Ammon's horn (tissue), 1 donor: ENCODE measurements at places on chromosomes 4 and X.
A peak's percentile ranks its signal among the peaks of the same experiment; 100 is the strongest.

DNA sequence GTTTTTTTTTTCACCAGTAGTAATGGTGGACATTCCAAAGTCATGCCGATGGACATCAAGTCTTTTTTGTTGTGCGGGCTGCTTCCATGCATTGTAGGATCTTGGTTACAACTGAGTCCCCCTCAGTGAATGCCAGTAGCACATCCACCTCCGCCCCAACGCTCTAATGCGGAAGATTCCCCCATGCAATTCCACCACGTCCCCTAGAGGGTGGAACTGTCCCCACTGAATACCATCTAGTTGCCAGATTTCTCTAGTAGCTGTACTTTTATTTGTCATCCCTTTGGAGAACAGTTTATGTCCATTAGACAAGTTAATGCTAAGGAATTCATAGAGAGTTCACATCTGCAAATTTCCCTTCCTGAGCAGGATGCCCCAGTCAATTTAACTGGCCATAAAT is 6.7 kb downstream of the SHISA3 start:
- DNase-seq: no peak

DNA sequence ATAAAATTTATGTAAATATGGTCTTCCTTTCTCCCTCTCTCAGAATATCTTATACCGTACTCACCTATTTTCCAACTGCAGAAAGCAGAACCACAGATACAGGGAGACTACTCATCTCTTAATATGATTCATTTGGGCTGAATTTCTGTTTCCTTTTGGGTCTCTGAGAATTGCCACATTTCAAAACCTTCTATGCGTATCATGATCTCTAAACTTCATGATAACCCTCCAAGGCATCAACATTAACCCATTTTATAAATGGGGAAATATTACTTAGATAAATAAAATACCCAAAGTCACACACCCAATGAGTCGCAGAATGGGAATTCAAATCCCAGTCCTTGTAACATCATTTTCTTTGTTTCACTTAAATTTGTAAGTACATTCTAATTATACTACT is 16.6 kb upstream of the PRDM8 start:
- no peak for DNase-seq

DNA sequence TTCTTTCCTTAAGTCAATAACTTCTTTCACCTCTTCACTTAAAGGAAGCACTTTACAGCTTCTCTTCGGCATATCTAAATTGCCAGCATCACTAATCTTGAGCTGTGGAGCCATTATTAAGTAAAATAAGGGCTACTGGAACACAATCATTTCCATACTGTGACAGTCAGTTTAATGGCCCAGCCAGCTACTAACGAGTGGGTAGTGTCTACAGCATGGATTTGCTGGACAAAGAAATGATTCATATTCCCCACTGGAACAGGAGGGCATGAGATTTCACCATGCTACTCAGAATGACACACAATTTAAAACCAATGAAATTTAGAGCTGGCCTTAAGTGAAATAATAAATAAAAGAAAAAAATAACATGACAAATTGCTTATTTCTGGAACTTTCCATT is 72.1 kb downstream of the DDIT4L start:
- no peak for DNase-seq

DNA sequence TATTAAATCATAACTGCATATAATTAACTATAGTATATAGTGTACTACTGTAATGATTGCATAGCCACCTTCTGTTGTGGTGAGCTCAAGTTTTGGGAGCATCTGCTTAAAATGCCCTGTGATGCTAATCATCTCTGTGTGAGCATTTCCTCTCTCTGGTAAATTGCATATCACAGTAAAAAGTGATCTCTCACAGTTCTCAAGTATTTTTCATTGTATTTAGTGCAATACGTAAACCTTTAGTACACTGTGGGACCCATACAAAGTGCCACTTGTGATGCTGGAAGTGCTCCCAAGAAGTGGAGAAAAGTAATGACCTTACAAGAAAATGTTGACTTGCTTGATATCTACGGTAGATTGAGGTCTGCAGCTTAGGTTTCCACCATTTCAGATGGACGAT is 82.0 kb downstream of the WWC2 start:
- DNase-seq: no peak

DNA sequence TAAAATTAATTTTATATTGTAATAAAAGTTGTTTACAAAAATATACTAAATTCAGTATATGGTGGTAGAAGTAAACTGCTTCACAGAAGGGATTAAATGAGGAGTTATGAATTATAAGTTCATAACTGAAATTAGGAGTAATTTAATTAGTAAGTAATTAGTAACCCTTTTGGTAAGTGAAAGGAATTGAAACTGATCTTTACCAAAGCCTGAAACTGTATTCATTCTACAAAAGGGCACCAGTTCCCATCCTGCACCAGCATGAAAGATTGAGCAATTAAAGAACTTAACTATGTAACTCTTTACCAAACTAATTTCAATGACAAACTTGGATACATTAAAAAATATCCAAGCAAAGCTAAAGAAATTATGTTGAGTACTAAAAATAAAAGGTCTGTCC is 8.2 kb downstream of the MED14 start:
- DNase-seq: no peak

DNA sequence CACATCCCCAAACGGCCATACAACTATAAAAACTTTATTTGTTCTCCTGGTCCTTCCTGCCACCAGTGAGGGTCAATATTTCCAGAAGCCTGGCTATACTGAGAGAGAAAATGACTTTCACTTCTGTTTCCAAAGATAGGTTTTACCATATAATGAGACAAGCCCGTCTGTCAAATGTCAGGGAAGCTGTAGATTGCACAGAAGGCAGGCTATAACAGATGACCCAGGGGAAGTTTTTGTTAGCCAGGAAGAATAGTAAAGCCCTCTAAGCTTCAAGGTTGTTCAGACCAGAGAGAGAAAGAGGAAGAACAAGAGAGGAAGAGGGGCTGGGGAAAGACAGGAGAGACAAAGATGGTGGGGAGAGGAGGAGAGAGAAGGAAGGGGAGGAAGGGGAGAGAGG is 217.5 kb downstream of the GBA3 start:
- no peak for DNase-seq

DNA sequence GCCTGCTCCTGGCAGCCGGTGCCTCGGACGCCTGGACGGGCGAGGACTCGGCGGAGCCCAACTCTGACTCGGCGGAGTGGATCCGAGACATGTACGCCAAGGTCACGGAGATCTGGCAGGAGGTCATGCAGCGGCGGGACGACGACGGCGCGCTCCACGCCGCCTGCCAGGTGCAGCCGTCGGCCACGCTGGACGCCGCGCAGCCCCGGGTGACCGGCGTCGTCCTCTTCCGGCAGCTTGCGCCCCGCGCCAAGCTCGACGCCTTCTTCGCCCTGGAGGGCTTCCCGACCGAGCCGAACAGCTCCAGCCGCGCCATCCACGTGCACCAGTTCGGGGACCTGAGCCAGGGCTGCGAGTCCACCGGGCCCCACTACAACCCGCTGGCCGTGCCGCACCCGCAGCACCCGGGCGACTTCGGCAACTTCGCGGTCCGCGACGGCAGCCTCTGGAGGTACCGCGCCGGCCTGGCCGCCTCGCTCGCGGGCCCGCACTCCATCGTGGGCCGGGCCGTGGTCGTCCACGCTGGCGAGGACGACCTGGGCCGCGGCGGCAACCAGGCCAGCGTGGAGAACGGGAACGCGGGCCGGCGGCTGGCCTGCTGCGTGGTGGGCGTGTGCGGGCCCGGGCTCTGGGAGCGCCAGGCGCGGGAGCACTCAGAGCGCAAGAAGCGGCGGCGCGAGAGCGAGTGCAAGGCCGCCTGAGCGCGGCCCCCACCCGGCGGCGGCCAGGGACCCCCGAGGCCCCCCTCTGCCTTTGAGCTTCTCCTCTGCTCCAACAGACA is 4.4 kb downstream of the SOD3 start:
- DNase-seq: no peak

DNA sequence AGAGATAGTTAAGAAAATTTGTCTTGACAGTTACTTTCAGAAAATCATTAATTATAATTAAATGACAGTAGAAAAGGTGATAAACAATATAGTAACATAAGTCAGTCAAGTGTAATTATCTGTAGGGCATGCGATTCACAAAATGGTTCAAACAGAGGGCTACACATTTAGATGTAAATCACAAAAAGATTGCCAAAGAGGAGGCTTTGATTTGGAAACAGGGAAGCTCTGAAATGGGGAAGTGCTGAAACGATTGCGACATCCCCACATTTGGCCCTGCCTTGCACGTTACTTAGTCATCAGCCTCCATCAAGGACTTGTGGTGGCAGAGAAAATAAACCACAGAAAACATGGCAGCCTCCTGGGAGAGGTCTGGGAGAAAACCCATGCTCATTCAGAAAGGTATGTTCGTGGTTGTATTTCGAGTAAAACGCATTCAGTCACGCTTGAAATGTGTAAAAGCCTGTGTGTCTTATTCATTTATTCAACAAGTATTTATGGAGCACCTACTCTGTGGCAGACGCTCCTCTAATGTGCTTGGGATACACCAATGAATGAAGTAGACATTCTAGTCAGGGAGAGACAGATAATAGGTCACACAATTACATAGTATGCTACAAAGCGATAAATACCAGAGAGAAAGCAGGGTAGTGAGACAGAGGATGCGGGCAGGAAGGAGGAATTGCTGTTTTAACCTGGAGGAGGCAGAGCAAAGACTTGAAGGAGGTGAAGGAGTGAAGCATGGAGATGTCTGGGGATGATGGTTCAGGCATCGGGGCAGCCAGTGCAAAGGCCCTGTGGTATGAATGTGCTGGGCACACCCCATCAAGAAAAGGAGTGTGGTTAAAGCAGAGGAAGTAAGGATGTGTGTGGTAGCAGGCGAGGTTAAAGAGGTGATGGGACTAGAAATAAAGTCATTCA is 7.8 kb downstream of the RBM47 start:
- DNase-seq: peak; percentile 65

GRCh38 chr4:40562681-40563080 is 67.0 kb downstream of the RBM47 start:
- no peak for DNase-seq

- DNase-seq: no peak
These were observed 42.5 kb downstream of the UNC5C start for GRCh38 chr4:95506264-95506663.

DNA sequence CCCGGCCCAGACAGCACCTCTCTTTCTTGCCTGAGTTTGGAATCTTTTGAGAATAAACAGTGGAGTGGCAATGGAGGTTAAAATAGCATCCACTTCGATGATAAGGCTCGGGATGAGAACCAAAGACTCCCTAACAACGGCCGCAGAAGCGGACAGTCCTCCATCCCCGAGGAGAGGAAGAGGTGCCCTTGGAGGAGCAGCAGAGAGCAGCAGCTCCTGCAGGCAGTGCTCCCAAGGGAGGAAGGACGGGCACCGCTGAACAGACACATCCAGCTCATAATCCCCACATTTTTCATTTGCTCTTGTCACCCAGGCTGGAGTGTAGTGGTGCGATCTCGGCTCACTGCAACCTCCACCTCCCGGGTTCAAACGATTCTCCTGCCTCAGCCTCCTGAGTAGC is 61.3 kb downstream of the DCTD start:
- no peak for DNase-seq

DNA sequence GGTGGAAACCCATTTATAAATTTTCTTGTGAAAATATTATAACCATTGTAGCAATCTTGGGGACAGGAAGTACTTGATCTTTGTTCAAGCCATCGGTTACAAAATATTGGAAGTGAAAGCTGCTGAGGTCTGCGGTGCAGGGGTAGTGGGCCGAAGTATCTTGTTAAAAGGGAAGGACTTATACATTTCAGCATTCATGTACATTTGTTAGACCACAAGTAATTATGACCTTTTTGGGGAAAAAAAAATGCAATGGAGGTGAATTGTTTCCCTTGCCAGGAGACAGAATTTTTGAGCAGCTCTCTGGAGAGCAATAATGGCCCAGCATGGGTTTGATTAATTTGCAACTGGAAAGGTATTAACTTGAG is 121.3 kb downstream of the EGF start:
- no peak for DNase-seq

DNA sequence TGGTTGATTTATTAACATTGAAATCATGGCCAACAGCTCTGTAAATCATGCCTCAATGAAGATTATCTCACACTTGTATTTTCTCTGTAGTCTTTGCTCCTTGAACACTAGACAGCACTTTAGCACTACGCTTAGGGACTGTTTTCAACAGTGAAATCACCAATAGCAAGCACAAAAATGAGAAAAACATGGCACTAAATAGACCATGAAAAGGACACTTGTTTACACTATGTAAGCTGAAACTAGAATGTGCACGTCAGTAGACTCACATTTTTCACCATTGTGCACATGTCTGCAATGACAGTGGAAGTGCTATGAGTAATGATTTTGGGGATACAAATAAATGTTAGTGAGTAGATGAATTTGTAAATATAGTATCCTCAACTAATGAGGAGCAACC is 3.1 kb downstream of the BMP2K start:
- no peak for DNase-seq

DNA sequence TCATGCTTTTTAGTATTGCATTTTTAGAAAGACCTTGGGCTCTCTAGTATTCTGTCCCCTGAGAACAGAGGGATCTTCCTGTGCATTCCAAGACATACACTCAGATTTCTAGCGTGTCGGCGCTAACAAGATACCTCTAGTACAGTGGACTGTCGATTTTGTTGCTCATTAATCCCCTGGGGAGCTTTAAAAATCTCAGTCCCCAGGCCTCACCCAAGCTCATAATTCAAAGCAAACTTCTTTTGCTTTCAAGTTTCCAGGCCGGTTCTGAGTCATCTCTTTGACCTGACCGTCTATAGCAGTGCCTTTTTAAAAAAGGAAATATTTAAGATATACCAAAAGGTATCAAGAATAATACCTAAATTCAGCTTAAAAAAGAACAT is 137.0 kb downstream of the AMMECR1 start:
- DNase-seq: no peak

DNA sequence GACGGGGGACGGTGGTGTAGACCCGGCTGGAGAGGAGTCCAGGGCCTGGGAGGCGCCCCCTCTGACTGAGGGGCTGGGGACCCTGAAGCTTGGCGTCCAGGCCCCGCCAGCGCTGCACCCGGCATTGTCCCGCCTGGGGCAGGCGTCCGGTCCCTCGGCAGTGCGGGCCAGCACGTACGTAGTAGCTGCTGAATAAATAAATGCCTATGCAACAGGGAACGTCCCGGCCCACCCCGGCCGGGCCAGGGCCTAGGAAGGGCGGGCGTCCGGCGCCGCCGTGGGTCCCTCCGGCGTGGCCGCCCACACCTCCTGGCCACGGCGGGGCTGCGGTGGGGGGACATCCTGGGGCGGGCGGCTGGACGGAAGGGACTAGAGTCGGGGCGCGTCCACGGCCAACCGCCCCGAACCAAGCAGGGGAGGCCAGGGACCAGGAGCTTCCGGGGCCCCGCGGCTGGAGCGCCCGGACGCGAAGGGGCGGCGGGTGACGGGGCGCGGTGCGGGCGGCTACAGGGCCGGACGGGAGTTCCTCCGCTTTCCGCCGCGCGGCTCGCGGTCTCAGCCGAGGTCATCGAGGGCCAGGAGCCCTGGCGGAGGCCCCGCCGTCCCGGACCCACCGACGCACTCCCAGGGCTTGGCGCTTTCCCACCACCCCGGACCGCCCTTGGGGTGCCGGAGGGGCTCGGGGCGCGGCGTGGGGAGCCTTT is 886 bp upstream of the WWC2 start:
- DNase-seq: peak; percentile 8

DNA sequence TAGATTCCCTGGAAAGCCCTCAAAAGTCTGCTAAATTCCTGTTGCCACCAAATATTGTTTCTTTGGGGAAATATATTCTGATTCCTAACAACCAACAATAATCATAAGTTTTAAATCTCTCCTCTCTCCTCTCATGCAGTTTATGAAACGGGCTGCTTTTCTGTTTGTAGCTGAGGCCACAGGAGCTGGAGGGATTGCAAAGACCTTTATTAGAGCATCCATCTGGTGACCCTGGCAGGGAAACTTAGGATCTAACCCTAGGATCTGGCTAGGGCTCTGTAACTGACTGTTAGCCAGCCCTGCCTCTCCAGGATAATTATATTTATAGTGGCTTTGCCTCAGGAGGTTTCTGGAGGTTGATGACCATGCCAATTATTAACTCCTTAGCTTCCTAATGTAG is 56.9 kb downstream of the SMAD1 start:
- DNase-seq: no peak
